ENCODE measurements at places on chromosomes 2 and 18. TPM values are rescaled to one million over a fixed set of nuclear protein-coding genes. Genes with fewer than 3 reads are reported as not detected.

GRCh38 chr2:1685957-1686783, 58.1 kb downstream of the PXDN start:
- no peak overlapping the region for H3K4me3 ChIP-seq
- no peaks in the 10 kb centered on the region for H3K4me1 ChIP-seq
- H3K27ac ChIP-seq = no peak overlapping the region
- no peak for DNase-seq
- no peaks in the 10 kb centered on the region for H3K36me3 ChIP-seq

The HDLBP gene
- 278 TPM for total RNA-seq

DNA sequence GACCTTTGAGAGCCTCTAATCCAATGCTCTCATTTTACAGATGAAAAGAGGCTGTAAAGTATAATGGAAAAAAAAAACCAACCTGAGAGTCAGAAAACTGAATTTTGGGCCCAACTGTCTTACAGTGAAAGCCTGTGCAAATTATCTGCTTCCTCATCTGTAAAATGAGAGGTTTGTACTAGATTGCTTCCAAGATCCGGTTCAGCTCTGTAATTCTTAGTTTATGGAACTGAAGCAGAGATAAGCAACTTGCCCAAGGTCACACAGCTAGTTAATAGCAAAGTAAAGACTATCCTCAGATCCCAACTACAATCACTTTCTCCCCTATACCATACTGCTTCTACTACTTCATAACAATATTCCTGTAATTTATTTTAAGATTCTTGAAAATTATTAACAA, 6.3 kb downstream of the TLK1 start:
- no peak overlapping the region for H3K27ac ChIP-seq
- peaks cover under 1% of the 10 kb centered on the region for H3K36me3 ChIP-seq
- H3K4me1 ChIP-seq = peaks cover 71% of the 10 kb centered on the region
- no peaks in the 10 kb centered on the region for H3K27me3 ChIP-seq
- no peak for DNase-seq

DNA sequence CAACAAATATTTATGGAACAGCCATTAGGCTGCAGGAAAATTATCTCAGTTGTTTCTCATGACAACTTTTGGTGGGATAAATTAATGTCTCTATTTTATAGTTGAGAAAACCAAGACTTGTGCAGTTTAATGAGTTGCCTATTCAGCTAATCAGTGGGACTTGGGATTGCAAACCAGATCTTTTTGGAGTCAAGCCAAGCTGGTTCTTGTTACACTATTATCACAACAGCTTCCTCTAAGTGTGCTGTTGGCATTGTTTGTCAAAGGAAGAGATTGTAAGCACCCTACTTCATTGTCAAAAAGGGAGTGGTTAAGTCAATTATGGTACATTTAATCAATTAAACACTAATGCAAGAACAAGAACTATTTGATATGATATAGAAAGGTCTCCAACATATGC, 119.2 kb downstream of the PAX3 start:
- peaks cover 1% of the 10 kb centered on the region for H3K27me3 ChIP-seq
- no peaks in the 10 kb centered on the region for H3K4me1 ChIP-seq
- H3K4me3 ChIP-seq = no peak overlapping the region
- DNase-seq = no peak
- no peaks in the 10 kb centered on the region for H3K36me3 ChIP-seq

The GYPC gene
- 155 TPM for total RNA-seq

GRCh38 chr2:67208887-67209500, 188.1 kb upstream of the ETAA1 start:
- no peak overlapping the region for H3K4me3 ChIP-seq
- no peak for DNase-seq
- no peaks in the 10 kb centered on the region for H3K36me3 ChIP-seq

DNA sequence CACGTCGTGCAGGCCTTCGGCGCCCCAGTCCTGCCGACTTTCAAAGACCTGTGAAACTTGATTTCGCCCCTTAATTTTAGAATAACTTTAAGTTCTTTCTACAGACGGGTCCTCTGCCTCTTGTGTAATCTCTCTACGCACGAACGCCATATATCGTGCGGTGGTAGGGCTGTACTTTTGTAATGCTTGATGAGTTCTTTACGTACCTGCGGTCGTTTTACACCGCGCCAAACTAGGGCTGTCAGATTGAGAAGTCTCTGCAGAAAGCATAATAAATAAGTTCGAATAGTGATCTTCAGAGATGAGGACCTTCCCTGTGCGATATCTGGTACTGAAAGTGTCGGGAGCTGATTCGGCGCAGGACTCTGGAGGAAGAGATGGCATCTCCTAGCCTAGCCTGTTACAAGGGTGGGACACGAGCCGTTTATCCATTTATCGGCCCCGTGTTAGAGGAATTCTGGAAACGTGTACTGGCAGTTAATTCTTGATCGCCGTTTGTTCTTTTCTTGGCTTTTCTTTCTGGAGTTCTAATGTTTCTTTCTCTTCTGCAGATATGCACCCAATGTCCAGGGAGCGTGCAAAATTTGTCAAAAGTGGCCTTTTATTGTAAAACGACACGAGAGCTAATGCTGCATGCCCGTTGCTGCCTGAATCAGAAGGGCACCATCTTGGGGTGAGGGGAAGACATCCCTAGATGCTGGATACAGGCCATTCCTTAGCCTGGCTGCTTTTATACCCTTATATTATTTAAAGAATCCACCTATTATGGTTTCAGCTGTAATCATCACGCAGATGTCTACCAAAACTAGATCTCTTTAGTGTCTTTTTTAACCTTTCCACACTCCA, 781 bp upstream of the SLC5A6 start:
- H3K27me3 ChIP-seq = no peaks in the 10 kb centered on the region
- H3K36me3 ChIP-seq = peaks cover 25% of the 10 kb centered on the region
- peak; percentile 52 for DNase-seq
- H3K4me3 ChIP-seq = peak overlapping the region; percentile 98

DNA sequence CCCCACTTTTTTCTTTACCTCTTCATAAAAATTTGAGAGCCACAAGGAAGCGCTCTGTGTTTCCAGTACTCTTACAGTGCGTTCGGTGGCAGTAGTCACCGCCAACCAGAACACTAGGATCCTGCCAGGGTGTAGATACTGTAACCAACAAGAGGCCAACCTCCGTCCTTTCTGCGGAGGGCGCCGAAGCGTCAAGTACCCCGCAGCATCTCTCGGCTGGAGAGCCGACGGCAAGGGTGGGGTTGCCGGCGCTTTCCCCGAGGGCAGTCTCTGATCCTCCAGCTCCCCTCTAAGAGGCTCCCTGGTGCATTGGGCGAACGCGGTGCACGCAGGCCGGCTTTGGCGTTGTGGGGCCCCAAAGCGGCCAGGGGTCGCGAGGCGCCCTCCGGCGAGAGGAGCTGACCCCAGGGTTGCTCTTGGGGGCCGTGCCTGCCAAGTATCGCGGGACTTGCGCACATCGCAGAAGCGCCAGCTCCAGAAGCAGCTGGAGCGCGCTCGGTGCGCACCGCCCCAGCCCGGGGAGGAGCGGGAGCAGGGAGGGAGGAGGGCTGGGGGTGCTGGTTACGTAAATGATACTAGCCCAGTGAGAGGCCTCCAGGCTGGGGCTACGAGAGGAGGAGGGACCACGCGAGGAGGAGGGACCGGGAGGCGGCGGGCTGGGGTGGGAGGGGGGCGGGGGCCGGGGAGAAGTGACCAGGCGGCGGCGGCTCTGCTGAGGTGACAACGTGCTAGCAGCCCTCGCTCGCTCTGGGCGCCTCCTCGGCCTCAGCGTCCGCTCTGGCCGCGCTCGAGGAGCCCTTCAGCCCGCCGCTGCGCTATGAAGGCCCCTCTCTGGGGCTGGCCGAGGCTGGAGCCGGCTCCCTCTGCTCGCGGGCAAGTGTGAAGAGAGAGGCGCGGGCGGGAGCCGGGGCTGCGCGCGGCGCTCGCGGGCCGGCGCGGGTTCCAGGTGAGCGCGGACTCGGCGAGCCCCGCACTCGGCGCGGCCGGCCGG, at the start of gene GALNT13:
Gene GALNT13, plus strand, starts transcription at position 692 of the 991 bp plus-strand sequence.
- H3K27me3 ChIP-seq = peaks cover 26% of the 10 kb centered on the region
- no peak within 1 kb of the TSS for H3K4me3 ChIP-seq
- no peak for DNase-seq
- H3K36me3 ChIP-seq = peaks cover 3% of the 10 kb centered on the region

The TUBB6 gene
- total RNA-seq = 2.7 TPM

- DNase-seq = no peak
- H3K27ac ChIP-seq = no peak overlapping the region
- peaks cover 12% of the 10 kb centered on the region for H3K36me3 ChIP-seq
Observed at GRCh38 chr2:98572676-98573075, 35.6 kb downstream of the COA5 start.

DNA sequence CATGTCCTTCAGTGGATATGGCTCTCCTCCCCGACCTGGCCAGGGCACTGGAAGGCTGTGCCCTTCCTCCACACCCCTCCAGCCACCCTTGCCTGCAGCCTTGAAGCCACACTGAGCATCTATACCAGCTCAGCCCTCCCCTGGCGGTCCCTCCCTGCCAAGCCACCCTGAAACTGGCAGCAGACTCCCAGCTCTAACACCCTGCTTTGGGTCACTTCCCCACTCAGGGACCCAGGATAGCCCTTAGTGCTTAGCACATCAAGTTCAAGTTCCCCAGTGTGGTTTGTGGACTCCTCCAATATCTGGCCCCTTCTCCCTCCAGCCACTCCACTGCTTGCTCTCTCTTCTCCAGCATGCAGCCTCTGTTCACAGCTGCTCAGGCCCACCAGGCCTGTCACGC, 89.4 kb downstream of the TNS1 start:
- H3K27ac ChIP-seq = no peak overlapping the region
- H3K36me3 ChIP-seq = no peaks in the 10 kb centered on the region
- DNase-seq = no peak
- H3K4me1 ChIP-seq = no peaks in the 10 kb centered on the region

GRCh38 chr2:174038462-174038861, 73.3 kb upstream of the SP3 start:
- no peak overlapping the region for H3K4me3 ChIP-seq
- H3K27me3 ChIP-seq = no peaks in the 10 kb centered on the region
- no peak for DNase-seq
- H3K4me1 ChIP-seq = peaks cover 13% of the 10 kb centered on the region
- H3K36me3 ChIP-seq = no peaks in the 10 kb centered on the region

The GCKR gene
- total RNA-seq = not detected

The KCNS3 gene
- total RNA-seq = 0.22 TPM

The ADRA2B gene
- total RNA-seq = 0.52 TPM

DNA sequence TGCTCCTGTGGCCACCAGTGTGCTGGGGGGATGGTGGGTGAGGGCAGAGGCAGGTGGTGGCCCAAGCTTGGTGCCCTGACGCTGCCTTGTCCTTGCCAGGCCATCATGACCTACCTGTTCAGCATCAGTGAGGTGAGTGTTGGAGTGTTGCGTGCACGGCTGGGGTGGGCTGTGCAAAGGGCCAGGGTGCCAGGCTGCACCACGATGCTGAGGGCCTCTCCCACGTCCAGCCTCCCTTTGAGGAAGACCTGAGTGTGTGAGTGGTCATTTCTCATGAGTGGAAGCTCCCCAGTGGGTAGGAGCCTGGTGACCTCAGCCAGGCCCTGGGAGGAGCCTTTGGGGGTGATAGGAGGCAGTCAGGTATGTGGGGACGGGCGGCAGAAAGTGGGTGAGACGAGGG, 3.2 kb downstream of the NT5DC4 start:
- no peak overlapping the region for H3K4me3 ChIP-seq
- no peaks in the 10 kb centered on the region for H3K36me3 ChIP-seq
- DNase-seq = no peak
- no peak overlapping the region for H3K27ac ChIP-seq
- H3K27me3 ChIP-seq = no peaks in the 10 kb centered on the region
- peaks cover 4% of the 10 kb centered on the region for H3K4me1 ChIP-seq

GRCh38 chr2:64942693-64943092, 46.5 kb upstream of the SLC1A4 start:
- H3K4me3 ChIP-seq = no peak overlapping the region
- H3K27me3 ChIP-seq = no peaks in the 10 kb centered on the region
- no peak for DNase-seq
- no peaks in the 10 kb centered on the region for H3K36me3 ChIP-seq
- H3K27ac ChIP-seq = no peak overlapping the region
- H3K4me1 ChIP-seq = peaks cover 30% of the 10 kb centered on the region

DNA sequence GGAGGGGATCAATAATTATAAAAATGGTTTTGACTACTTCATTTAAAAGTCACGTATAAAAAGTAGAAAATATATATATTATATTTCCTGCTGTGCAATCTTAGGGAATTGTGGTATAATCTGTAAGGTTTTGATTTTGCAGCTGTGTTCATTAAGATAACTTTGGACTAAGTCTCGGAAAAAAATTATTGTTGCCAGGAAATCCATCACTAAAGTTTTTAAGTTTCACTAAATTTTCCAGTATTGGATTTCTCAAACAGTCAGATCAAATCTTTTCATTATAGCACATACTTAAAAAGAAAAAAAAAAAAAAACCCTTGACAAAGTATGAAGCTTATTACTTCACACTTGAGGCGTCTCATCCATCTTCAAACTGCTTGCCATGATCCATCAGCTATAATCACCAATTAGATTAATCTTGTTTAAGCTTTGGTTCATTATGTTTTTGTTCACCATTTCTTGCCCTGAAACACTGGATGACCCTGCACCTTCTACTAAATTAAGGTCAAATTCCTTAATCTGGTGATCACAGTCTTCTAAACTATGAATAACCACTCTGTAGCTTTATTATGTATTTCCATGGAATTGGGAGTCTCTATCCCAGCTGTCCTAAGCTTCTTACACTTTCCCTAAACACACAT, 326.6 kb upstream of the COL3A1 start:
- H3K27ac ChIP-seq = no peak overlapping the region
- no peak for DNase-seq
- no peaks in the 10 kb centered on the region for H3K4me1 ChIP-seq
- peaks cover under 1% of the 10 kb centered on the region for H3K27me3 ChIP-seq

GRCh38 chr18:46484971-46485370, 172.0 kb downstream of the LOXHD1 start:
- no peaks in the 10 kb centered on the region for H3K27me3 ChIP-seq
- no peak for DNase-seq
- H3K4me3 ChIP-seq = no peak overlapping the region
- no peaks in the 10 kb centered on the region for H3K36me3 ChIP-seq
